Fibroblast of lung (primary cell): ENCODE measurements at places on chromosomes 6 and 20. TPM values are rescaled to one million over a fixed set of nuclear protein-coding genes. Genes with fewer than 3 reads are reported as not detected.

The STX11 gene
- 0.26 and 0.33 TPM in 2 replicates for total RNA-seq

The TPD52L2 gene
- 84.2 and 123 TPM in 2 replicates for total RNA-seq

The CASS4 gene
- total RNA-seq = 14.9 and 17.7 TPM in 2 replicates

The NHSL1 gene
- 10.0 and 10.6 TPM in 2 replicates for total RNA-seq

The SCUBE3 gene
- total RNA-seq = under 0.01 TPM in 2 replicates

The CFB gene
- total RNA-seq = 62.9 and 87.1 TPM in 2 replicates

The IPCEF1 gene
- 0.26 and 0.33 TPM in 2 replicates for total RNA-seq

The FAM217A gene
- total RNA-seq = not detected in 2 replicates

The PKIB gene
- total RNA-seq = 0.51 and 1.3 TPM in 2 replicates

The GPR6 gene
- not detected in 2 replicates for total RNA-seq

The KIF25 gene
- 0.26 and 0.33 TPM in 2 replicates for total RNA-seq

The TSHZ2 gene
- total RNA-seq = 2.6 and 5.4 TPM in 2 replicates

The LGSN gene
- total RNA-seq = under 0.01 TPM in 1 of 2 replicates, not detected in the other

The CD109 gene
- 12.8 and 51.2 TPM in 2 replicates for total RNA-seq

The FRK gene
- total RNA-seq = 0.33 and 0.77 TPM in 2 replicates

The RREB1 gene
- 15.2 and 18.8 TPM in 2 replicates for total RNA-seq

The TGM3 gene
- total RNA-seq = under 0.01 TPM in 1 of 2 replicates, not detected in the other

The ADGRG6 gene
- 30.0 and 49.9 TPM in 2 replicates for total RNA-seq

The GMPR gene
- total RNA-seq = 7.2 and 13.2 TPM in 2 replicates

The SMLR1 gene
- not detected in 2 replicates for total RNA-seq

The BPI gene
- total RNA-seq = not detected in 2 replicates

The GLP1R gene
- total RNA-seq = not detected in 2 replicates

The EMILIN3 gene
- 0.17 TPM in 1 of 2 replicates, not detected in the other for total RNA-seq
